ACHN (cell line): ENCODE measurements at places on chromosomes 4 and X.
A peak's percentile ranks its signal among the peaks of the same experiment; 100 is the strongest.

DNA sequence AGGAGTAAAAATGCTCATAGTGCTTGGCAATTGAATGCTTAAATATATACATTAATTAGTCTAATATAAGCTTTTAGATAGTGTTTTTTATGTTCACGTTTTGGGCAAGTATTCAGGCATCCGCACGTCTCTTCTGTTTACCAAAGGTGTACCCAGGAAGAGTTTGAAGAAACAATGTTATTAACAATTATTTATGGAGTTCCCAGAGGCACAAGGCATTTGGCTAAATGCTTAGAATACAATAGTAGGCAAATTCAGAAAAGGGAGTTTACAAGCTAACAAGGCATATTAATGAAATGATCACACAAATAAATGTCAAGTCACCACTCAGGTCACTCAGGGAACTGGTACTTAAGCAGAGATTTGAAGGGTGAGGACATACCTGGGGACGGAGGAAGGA, 294.8 kb downstream of the TENM3 start:
- no peak for DNase-seq

DNA sequence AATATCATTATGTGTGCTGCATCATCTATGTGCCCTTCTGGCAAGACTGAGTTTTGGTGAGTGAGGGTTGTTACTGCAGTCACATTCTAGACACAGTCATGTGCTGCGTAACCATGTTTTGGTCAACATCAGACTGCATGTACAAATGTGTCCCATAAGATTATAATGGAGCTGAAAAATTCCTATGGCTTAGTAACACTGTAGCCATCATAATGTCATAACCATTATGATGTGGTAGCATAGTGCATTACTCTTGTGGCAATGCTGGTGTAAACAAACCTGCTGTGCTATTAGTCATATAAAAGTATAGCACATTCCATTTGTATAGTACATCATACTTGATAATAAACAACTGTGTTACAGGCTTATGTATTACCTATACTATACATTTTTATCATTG, 198.1 kb upstream of the NUDT6 start:
- DNase-seq = no peak

GRCh38 chr4:7698584-7698983, 241.1 kb downstream of the AFAP1 start:
- no peak for DNase-seq

- DNase-seq = no peak
Measured at GRCh38 chr4:55336138-55337034, 9.7 kb upstream of the SRD5A3 start.

- DNase-seq = no peak
Measured at GRCh38 chrX:74422576-74423288, 1.4 kb downstream of the SLC16A2 start.

DNA sequence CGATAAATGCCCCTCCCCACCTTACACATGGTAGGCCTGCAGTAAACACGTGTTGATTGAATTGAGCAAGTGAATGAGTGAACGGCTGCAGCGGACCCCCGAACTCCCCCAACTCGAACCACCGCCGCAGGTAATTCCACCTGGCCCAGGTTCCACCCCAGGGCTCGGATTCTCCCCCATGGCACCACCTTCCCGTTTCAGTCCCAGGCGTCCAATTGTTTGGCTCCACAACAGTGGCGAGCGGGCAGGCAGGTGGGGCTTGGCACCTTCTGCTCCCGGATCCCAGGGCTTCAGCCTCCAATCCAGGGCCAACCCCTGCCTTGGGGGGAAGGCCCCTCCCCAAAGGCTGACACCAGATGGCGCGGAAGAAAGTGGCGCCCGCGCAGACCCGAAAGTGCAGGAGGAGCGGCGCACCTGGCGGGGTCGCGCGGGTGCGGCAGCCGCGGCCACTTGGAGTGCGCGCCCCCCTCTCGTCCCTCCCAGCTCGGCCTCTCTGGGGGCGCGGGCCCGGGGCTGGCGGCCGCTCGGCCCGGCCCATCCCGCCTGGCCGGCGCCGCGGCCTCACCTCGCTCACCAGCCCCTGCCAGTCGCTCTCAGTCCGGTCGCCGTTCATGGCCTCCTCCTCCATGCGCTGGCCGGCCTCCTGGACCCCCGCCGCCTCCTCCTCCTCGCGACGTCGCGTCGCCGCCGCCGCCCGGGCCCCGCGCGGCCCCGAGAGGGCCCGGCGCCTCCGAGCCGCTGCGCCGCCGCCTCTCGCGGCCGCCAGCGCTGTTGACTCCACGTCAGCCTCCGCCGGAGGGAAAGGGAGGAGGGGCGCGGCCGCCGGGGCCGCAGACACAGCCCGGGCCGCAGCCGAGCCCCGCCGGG, at the start of gene CCDC149:
Gene CCDC149 (minus strand): TSS at position 791 of the 867 bp plus-strand sequence. CDS start 178 bp downstream, at position 613.
- DNase-seq = peak; percentile 59

GRCh38 chrX:37955273-37955672, 51.1 kb upstream of the SYTL5 start:
- no peak for DNase-seq

DNA sequence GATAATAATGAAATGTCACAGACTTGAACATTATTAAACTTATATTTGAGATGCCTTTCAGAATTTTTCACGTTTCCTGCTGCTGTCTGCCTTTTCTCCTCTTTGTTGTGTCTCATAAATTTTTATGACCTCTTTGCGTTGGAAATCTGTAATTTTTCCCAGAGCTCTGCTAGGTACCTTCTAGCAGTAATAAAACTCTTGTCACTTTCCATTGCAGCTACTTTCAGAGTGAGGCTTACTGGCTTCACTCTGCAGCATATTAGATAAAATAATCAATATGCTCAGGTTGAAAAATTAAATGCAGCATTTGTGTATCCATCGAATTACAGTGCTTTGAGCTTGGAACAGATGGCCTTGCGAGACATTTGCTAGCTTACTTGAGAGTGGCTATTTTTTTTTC, 689.0 kb downstream of the GRID2 start:
- no peak for DNase-seq

- DNase-seq = peak; percentile 86
Measured at GRCh38 chrX:101931488-101932248, at the start of gene ZMAT1. Gene ZMAT1, minus strand, starts transcription at chrX:101932027. Its CDS starts 19 bp downstream, at chrX:101932008.

DNA sequence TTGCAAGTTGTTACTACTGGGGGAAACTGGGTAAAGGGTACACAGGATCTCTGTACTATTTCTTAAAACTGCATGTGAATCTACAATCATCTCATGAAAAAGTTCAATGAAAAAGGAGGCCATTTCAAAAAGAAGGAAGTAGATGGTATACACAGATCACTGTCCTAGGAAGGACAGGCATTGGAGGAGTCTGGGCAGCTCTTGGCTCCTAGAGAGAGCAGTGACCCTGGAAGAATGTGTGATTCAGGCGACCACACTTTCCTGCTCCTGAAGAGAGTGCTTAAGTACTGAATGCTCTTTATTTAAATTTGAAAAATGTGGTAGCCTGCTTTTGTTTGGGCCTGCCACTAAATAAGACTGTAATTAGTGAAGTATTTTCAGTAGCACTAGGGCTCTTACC, 318.1 kb upstream of the CASK start:
- DNase-seq = no peak

DNA sequence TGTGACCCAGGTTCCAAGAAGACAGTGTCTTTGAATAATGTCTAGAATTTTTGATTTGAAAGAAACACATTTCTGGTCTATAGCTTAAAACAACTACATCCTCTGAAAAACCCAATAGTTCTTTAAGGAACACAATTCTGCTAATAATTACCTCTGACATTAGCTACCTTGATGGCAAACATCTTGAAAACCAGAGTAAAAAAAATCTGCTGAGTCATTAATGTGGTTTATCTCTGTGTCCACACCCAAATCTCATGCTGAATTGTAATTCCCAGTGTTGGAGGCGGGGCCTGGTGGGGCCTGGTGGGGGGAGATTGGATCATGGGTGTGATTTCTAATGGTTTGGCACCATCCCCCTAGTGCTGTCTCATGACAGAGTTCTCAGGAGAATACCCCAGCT, 1233.8 kb downstream of the NLGN4X start:
- no peak for DNase-seq

DNA sequence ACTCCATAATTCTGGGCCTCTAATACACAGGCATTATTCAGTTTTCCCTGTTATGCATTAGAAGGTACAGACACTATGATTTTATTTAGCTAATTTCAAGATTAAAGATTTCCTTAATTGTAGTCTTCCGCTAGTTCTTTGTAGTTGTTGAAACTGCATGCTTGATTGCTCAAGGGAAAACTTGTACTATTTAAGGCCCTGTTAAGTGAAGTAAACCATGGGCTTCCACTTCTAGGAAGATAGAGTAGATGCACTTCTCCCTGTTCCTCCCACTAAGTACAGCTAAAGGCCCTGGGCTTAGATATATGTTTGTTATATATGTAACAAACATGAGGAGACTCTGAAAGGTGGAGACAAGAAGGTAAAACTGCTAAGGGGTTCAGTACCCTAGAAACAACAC, 215.8 kb upstream of the LEF1 start:
- no peak for DNase-seq
